ENCODE measurements at places on chromosomes 5 and 9.
A peak's percentile ranks its signal among the peaks of the same experiment; 100 is the strongest.

DNA sequence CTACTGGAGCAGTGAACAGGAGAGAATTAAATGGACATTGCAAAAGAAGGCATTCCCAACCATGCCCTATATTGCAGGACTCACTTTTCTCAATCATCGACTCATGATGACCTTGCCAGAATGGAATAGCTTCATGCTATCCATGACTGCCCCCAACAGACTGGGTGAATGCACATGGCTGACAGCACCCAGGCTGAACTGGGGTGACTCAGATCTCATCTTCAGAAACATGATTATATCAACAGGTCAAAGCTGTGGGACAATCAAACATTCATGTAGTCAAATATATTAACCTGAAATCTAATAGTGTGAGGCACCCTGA is 34.7 kb upstream of the MIER3 start:
- DNase-seq, result peak; percentile 62

GRCh38 chr5:138224712-138225111 is 11.6 kb upstream of the CDC23 start:
- DNase-seq, result no peak

DNA sequence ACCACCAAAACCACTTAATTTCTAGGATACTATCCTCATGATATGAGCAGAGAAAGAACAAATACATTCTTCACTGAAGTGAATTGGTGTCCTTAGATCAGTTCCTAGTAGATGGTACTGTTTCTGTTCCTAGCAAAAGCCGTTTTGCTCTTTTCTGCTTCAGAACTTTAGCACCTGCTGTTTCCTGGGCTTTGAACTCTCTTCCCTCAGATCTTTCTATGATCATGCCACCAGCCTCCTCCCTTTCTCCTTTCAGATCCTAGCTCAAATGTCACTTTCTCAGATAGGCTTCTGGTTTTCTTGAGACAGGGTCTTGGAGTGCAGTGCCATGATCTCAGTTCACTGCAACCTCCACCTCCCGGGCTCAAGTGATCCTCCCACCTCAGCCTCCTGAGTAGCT is 118.0 kb downstream of the EGFLAM start:
- no peak for DNase-seq

DNA sequence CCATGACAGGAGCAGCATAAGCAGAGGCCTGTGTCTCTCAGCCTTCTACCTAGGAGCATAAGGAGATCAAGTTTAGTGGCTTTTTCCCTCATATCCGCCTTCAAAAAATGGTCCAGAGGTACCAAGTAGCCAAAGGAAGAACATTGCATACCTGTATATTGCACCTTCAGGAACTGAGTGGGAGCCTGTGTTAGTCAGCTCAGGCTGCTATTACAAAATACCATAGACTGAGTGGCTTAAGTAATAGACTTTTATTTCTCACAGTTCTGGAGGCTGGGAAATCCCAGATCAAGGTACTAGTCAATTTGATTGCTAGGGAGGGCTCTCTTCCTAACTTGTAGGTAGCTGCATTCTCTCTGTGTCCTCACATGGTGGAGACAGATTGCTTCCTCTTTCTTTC is 597.4 kb upstream of the PTGER4 start:
- DNase-seq, result peak; percentile 19

DNA sequence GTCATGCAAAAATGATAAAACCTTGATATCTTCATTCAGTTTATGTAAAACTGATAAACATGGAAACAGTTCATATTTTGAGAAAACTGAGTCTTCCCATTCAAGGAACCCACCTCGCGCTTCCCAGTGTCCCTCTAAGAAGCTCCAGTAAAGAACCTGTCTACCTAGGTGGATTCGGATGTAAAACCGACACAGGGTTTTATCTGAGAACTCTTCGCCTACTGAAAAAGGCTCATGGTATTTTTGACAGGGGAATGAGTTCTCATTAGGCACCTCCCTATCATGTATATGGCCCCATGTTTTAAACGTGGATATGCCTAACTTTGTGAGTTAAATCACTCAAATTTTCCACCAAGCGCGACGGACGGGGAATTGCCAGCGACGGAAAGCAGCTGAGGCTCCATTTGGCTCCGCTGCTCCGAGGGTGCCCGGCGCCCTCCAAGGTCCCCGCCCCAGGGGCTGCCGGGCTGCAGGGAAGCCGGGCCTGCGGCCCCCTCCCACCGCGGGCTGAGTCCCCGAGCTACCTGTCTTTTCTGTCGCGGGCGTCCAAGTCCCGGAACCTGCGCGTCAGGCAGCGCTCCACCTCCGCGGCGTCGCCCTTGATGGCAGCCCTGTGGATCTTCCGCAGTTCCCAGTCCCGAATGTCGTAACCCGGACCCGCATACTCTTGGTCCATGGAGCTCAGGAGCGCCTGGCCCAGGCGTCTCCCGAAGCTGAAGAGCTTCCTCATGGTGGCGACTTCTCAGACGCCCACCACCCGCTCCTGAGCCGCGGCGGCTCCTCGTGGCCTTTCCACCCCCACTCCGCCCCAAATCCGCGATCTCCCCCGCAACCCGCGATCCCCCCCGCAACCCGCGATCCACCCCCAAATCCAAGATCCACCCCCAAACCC is 594 bp downstream of the ANKRD18A start:
- DNase-seq, result no peak

GRCh38 chr9:75644649-75645048 is 245.8 kb upstream of the PCSK5 start:
- DNase-seq, result no peak

DNA sequence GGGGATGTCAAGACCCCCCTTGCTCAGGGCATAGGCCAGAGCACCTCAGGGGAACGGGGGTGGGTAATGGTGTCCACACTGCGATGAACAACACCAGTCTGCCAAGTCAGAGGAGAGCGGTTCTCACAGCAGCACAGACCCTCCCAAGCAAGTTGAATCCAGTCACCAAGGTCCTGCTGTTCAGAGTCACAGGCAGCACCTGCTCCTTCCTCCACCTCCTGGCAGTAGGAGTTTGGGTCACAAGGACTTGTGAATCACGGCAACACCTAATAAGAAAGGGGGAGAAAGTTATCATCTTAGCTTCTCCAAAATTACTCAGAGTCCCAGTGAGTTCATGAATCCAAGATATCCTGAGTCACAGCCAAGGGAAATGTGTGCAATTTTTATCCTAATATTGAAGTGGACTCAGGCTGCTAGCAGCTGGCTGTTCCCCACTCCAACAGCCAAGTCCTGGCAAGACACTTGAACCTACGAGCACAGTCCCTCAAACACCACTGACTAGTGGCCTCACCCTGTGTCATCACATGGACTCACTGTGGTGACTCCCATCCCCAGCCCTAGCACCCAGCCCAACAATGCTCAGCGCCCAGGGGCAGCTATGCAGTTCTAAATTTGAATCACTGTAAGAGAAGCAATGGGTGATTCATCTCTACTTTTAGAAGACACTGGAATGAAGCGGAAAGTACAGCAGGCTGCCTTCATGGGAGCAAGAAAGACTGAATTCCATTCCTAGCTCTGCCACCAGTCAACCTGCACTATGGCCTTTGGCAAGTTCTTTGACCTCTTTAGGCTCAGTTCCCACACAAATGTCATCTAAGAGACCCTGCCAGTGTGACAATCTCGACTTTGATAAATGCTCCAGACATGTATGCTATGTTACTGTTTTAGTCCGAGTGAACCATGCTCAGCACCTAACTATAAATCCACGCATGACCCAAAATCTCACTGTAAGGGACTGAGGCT is 113.7 kb downstream of the KLHL3 start:
- peak; percentile 48 for DNase-seq

DNA sequence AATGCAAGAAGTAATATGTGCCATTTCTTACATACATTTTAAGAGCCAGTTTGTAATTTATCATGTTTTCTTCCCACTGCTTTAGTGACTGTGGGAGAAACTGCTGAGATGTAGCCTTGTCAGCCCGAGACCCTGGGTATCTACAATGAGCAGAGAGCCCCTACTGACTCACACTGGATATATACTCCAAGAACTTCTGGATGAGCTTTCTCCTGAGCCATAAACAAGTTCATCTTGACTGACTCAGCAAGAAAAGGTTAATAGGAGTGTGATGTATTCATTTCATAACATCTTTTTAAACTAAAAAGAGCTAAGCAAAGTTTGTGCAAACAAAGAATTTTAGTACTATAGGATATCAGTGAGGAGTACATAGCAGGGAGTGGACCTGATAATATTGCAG is 182.5 kb downstream of the EDIL3 start:
- no peak for DNase-seq

- DNase-seq, result no peak
These were observed 251.6 kb downstream of the ADGRV1 start for GRCh38 chr5:90810211-90810610.

DNA sequence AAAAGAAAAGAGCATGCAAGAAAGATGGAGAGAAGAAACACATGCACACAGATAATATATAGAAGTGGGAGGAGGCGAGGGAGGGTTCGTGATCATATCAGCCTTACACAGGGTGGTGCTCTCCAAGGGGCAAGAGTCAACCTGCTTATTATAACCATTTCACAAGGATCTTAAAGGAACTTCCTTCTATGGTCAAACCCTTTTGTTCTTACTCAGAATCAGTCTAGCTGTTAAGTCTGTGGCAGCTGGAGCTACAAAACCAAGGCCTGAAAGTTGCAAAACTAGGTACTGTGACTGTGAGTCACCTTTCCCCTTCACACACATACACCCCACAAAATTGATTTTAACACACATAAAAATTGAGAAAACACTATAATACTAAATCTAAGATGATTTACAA is 18.5 kb upstream of the ERMP1 start:
- no peak for DNase-seq
